ENCODE measurements at places on chromosomes 4 and X.
A peak's percentile ranks its signal among the peaks of the same experiment; 100 is the strongest.

DNA sequence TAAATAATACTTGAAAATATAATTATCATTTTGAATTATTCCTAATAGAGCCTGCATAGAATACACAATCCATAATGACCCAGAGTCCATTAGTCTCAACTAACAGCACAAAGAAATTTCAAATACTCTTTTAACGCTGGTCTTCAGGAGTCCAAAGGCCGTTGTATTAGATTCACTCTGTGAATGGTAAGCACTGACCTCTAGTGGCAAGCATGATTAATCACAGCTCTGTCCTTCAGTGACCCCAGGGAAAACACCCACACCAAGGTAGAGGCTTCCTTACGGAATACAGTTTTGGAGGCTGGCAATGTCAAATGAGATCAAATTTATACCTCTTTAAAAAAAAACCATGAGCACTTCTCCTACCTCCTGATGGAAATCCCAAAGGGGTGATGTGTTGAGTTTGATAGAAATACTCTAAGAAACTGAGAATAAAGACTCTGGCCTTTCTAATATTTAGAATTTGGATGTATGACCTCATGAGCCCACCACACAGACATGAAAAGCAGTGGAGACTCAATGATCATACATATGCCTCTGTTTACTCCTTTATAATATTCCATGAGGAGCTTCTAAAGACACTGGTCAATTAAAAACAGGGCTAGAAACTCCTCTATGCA is 147.2 kb upstream of the DKK2 start:
- DNase-seq: peak; percentile 44

- no peak for DNase-seq
Observed at GRCh38 chr4:58551676-58552075, 1441.5 kb upstream of the IGFBP7 start.

- DNase-seq: no peak
Observed at GRCh38 chrX:27466051-27466450, 2.9 kb upstream of the PPP4R3C start.

DNA sequence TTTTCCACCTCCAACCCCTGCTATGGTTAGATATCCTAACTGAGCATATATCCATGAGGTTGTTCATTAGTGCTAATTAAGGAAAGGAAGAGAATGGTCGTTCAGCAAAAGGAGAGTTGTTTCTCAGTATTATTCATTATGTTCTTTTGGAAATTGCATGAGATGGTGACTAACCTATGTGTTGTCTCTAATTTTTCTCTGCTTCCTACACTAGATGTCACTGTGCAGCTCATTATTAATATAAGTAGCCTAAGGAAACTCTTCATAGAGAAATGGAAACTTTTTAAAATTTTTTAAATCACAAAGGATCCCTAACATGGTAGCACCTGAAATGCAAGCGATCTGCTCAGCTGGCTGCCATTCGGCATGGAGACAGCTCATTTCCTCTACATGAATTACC is 67.7 kb upstream of the FAM9A start:
- no peak for DNase-seq

GRCh38 chr4:126513596-126513995 is 1119.2 kb upstream of the INTU start:
- DNase-seq: no peak

GRCh38 chr4:119722670-119723069 is 94.1 kb upstream of the PDE5A start:
- DNase-seq: no peak

DNA sequence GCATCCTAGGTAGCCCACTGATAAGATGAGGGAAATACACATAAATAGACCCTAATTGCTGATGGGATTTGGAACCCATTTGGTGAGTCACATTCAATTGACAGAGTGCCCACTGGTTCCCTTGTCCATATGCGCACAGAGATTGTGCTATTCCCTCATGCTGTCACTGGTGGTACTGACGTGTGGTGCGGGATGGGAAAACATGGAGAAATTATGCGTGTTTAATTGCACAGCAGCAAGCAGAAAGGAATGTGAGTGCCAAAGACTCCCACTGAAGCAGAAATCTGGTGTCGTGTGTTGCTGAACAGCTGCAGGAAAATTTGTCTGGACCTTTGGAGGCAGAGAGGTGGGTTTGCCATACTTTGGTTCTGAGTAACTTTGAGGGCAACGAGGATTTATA is 92.2 kb downstream of the NHSL2 start:
- no peak for DNase-seq
